ENCODE measurements at places on chromosomes 3 and 15.

- DNase-seq = no peak
Observed at GRCh38 chr3:127612966-127613365, 14.8 kb downstream of the MCM2 start.

DNA sequence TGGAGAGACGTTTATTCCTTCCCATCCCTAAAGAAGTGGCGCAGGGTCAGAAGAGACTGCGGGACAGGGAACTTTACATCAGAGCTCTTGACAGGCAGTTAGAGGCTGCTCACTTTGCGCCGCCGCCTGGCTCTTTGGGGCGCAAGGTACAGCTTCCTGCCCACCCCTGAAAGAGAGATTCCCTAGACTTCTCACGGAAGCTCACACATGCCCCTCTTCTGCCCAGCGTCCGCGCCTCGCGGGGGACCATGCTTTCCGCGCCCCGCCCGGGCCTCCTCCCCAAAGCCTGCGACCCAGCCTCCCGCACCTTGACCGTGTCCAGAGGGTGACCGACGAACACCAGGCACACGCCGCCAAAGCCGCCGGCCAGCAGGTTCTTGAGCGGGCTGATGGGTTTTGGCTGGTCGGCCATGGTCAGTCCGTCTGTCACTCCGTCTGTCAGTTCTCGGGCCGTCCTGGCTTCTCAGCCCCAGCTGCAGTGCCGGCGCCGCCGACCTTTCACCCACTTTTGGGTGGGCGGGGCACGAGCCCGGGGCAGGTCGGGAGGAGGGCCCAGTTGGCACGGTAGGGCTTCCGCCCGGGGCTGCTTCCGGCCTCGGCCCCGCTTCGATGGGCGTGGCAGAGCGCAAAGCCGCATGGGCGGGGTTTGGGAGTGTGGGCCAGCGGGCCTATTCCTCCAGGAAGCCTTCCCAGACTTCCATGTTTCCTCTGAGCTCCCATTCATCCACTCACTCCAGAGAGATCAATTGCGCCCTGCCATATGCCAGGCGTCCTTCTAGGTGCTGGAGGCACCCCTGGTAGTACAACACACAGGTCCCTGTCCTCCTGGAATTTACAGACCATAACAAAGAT, at the start of gene SLC25A20:
SLC25A20 (minus strand) TSS at position 500 of the 852 bp plus-strand sequence; CDS start at position 412, 88 bp downstream.
- DNase-seq = peak; percentile 47

DNA sequence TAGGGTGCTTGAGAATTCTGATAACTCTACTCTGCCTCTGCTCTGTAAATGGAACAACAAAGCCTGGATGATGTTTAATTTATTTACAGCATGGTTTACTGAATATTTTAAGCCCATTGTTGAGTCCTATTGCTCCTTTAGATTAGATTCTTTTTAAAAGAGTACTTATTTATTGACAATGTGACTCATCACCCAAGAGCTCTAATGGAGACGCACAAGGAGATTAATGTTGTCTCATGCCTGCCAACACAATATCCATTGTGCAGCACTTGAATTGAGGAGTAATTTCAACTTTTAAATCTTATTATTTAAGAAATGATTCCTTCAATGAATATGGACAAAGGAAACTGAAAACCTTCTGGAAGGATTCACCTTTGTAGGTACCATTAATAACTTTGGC, 691.4 kb downstream of the ZBBX start:
- no peak for DNase-seq

DNA sequence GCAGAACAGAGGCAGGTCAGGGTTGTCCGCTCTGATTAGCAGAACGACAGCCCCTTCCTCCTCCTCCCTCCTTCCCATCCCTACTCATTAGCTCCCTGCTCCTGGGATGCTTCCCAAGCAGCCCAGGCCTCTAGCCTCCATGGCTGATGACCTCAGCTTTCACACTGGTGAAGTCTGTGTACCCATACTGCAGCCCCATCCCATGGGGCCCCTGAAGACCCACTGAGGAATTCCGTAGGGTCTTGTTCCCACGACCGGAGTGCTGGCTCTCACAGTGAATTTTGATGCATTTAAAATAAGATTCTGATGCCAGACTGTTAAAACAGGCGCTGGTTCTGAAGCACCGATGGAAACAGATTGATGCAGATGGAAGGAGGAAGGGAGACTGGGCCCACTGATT, 36.1 kb downstream of the GOLGA6A start:
- DNase-seq = no peak

GRCh38 chr15:34376856-34377255, 9.9 kb upstream of the LPCAT4 start:
- no peak for DNase-seq

Measured in esophagus squamous epithelium (tissue), 5 donors.